Cortex of kidney (tissue), 1 donor: ENCODE measurements at places on chromosomes 3 and 15.

GRCh38 chr3:71785532-71786216 lies 726 bp upstream of the PROK2 start:
- no peak for DNase-seq

DNA sequence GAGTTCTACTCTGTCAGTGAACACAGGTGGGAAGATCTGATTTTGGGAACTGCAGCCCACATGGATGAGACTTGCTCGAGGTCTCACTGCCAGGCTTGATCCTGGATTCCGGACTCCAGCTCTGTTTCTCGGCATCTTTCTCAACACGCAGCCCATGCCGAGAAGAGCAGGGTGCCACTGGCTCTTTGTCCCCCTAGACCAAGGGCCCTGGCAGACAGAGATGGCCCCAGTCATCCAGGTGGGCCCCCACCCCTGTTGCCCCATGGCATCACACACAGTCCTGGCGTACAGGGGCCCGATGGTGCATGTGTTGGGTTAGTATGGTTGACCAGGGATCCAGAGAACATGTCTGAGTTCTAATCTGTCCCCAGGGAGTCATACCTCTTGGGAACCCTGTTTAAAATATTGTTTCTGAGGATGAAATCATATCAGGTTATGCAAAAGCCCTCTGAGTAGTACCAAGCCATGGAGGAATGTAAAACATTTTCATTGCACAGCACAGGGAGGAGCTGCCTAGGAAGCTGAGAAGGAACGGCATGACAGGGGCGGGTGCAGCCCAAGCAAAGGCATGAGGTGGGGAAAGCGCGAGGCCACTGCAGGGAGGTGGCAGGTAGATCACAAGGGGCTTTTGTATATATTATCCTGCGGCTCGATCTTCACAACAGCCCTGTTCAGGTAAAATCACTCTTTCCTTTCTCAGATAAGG lies 320.6 kb downstream of the UACA start:
- no peak for DNase-seq

DNA sequence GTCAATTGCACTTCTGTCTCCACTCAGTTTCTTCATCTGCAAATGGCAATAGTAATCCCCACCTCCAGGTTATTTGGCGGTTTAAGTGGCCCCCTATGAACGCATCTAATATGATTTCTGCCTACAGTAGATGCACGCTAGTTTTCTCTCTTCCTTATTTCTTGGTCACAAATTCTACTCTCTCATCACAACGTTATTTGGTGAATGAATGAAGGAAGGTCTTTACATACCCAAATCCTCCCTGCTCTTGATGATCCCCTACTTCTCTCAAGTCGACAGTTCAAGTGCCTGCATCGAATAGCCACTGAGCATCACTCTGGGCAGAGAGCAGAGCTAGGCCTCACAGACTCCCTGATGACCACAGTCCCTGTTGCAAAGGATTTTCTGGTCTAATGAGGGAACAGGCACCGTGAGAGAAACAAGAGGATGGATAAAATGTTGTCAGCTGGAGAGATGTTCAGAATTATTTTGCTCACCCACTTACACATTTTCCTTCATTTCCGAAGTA lies 181.2 kb upstream of the SMAD3 start:
- DNase-seq = no peak

DNA sequence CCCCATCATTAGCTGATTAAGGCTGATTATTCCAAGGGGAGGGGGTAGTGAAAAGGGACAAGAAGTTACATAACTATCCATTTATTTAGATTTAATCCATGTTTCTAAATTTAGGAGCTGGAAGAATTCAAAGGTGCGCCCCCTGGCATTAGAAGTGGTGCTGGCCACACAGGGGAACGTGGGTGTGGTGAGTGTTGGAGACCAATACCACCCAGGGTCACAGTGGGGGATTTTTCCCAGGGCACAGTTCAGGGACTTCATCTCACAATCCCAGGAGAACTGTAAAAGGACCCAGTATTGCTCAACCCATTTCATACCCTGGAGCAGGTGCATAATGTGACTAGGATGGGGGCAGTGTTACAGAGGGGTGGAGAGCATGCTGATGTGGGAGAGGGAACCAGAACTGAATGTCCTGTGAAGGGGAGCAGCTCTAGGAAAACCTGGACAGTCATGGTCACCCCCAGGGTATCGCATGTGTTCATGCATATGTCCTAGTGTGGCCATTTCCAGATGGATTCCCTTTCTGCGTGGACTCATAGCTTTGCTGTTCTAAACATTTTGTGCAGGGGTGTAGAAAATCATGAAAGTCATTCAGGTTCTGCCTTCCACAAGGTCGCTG lies 110.3 kb downstream of the LSM3 start:
- DNase-seq = no peak

- no peak for DNase-seq
Measured at GRCh38 chr3:63945558-63946096, 33.4 kb upstream of the SCAANT1 start.

DNA sequence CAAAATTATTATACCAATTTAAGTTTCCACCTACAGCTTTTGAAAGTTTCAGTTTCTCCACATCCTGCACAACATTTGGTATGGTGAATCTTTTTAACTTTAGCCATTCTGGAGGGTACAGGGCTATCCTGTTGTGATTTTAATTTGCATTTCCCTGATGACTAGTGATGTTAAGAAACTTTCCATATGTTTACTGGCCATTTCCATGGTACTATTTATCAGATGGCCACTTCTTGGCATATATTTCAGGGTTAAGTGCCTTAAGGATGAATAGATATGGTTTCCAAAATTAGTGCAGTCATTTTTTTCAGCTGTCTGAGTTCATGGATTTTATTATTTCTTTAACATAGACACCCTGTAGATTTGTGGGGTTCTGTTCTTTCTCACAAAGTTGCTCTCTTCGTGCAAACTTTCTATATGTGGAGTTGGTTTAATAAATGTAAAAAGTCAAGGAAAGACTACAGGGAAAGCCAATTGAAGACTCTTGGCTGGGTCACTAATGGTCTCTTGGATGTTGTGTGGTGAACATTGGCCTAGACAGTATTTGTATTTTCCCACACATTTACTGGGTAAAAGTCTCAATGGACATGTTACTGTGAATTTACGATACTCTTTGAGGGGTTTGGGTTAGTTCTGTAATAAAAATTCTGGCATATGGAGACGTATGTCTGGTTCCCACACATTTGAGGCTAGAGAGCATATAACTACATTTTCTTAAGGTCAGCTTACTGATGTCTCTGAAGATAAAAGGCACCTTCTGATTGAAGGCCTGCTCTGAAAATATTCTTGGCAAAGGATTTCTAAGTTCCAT lies 147.5 kb upstream of the PDZRN3 start:
- DNase-seq = no peak

GRCh38 chr3:112813723-112814171 lies 32.9 kb downstream of the CD200R1L start:
- no peak for DNase-seq
